ENCODE measurements at places on chromosomes 1 and 21.

DNA sequence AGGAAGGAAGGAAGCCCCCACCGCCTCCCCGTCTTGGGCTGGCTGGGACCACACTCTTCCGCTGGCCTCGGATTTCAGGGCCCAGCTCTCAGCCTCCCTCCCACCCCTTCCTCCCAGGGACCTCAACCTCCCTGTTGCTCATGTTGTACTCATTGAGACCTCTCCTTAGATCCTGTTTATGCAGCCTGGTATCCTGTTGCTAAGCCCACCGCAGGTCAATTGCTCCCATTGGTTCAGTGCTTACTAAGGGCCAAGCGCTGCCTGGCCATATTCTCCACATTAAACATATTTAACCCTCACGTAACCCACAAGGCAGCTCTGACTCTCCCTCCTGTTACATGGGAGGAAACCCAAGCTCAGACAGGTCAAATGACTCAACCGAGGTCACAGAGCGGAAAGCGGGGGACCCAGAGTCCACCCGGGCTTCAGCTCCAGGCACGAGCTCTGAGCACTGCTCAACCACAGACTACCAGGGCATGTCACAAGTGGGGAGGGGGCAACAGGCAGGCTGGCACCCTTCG lies 23.2 kb upstream of the H6PD start:
- no peak for DNase-seq

DNA sequence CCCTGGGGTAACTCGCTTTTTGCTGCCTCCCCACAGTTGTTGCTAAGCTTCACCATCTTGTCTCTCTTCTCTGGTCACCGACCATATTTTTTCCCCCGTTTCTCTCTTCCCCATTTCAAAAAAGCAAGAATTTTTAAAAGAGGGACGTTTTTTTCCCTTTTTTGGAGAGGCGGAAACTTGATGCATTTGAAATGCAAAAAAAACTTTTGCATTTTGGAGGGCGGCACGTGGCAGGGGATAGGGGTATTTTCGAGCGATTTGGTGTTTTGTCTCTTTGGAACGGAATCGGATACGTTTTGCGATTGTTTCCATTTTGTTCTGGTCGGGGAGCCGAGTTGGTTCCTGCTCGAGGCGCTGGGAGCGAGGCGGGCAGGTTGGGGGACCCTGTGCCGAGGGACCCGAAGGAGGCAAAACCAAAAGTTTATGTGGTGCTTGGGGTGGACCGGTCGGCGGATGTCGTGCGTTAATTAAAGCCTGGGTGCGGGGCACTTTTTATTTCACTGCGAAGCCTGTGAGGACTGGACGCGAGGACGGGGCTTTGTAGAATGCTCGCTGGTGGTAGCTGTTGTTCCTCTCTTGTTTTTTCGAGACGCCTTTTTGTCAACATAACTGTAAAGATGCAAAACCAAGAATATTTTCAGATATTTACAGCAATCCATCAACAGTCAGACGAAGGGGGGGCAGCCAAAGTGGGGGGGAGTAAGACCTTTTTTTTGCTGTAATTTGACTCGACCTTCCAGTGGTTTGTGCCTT lies 884 bp downstream of the H3-3A start:
- peak; percentile 26 for DNase-seq

DNA sequence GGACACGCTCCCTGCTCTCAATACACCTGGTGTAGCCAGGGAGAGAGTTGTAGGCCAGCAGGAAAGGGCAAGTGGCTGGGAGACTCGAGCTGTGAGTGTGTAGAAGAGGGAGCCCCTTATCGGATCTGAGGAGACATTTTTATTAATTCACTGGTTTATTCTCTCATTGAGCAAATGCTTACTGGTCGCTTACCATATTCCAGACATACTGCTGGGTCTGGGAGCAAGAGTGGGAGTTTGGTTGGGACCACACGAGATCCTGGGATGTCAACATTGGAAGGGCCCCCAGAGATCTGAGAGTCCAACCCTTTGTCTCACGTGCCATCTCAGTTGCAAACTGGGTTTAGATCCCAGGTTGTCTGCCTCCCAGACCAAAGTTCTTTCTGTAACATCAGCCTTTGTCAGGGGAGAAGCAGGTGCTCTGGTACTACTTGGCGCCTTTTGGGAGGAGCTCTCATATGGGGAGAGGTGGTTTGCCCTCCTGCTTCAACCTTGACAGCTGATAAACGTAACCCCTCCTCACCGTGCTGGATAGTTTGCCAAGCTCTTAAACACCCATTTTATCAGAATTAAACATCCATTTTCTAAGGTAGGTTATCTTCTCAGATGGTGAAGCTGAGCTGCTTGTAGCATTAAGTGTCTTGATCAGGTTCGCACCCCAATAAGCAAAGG lies 742 bp downstream of the TMEM222 start:
- DNase-seq = no peak

- DNase-seq = no peak
These were observed 1.3 kb downstream of the NEK7 start for GRCh38 chr1:198157847-198158725.

GRCh38 chr1:116496380-116496779 lies 74.4 kb downstream of the CD58 start:
- DNase-seq = no peak

DNA sequence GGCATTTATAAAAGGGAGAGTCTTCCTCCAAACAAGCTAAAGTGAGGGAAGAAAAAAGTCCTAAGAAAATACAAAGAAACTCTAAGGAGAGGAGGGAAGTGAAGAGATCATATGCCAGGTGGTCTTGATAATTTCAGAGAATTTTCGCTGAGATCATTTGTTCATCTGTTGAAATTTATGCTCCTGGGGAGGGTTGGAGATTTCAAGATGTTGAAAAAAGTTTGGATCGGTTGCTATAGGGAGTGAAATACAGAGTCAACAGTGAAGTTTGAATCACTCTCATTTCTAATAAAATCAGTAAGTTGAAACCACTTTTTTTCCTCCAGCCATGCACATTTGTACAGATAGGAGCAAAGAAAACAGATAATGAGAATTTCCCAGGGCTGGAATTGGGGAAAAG lies 299.1 kb upstream of the ADAMTS5 start:
- no peak for DNase-seq

DNA sequence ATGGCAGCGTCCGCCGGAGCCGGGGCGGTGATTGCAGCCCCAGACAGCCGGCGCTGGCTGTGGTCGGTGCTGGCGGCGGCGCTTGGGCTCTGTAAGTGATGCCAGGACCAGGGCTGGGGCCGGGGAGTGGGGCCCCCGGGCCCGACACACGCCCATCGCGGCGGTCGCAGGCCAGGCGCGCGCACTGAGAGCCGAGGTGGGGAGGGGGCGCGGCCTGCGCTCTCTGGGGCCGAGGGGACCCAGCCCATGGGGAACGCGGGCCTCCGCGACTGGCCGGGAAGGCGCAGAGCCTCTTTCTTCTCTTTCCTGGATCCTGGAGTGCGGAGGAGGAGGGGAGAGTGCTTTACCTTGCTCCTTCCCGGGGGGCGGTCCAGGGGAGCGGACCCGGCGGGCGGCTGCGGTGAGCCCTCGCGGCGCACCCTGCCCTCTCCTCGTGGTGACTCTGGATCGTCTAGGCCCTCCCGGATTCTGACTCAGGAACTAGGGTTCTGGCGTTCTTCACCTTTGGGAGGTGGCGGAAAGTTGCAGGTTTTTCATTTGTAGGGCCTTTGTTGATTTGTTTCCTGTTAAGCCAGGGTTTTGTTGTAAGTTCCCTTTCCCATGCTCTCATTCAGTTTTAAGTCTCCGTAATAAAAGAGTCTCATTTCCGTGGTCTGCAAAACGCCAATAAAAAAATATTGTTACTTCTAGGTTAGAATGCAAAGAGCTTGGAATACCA lies 529 bp downstream of the MPZL1 start:
- DNase-seq = no peak

- no peak for DNase-seq
These were observed 250.6 kb downstream of the PLA2G4A start for GRCh38 chr1:187079330-187079729.

DNA sequence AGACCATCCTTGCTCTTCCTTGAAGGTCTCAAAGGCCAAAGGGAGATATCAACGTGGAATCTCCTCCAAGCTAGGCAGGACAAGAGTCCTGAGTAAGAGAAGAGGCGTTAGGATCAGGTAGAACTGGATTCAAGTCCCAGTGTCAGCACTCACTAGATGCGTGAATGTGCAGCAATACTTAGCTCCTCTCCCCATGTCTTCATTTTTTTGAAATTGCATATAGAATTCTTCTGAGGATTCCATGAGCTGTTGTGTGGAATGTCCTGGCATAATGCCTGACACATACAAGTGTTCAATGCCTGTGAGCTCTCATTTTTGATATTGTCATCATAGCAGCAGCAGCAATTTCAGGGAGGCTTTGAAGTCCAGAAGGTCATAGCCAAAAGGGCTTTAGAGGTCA lies 333.2 kb downstream of the KCNH1 start:
- DNase-seq = no peak

DNA sequence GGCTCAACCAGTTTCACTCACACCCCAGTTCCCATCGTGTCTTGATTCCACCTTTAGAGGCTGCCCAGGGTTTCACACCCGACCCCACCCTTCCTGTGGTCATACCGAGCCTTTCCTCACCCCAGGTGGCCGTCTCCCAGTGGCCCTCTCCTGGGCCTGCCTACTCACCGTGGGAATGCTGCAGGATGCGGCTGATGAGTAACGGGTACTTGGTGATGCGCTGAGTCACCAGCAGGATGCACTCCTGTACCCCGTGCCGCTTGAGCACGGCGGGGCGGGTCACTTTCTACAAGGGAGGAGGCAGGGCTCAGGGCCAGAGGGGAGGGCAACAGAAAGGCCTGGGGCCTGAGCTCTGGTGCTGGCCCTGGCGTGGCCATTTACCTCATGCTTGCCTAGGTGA lies 16.4 kb downstream of the ARHGEF2 start:
- no peak for DNase-seq

- no peak for DNase-seq
These were observed 558 bp downstream of the USP1 start for GRCh38 chr1:62437273-62437940.

GRCh38 chr1:36257375-36257767 lies 33.1 kb downstream of the THRAP3 start:
- no peak for DNase-seq

DNA sequence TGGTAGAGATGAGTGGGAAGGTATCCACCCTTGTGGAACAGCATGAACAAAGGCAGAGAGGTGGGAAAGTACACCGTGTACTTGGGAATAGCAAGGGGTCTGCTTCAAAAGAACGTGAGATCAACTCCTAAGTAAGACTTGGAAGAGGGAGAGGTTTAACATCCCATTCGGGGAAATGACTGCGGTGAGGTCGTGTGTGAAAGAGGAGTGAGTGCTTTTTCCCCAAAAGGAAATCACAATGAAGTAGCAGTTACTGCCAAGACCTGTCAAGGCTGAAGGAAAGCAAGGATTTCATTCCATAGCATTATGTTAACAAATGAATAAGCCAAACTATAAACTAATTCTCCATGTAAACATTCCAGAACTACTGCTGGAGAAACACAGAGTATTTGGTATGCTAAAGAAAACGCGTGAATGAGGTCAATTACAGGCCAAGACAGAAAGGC lies 20.0 kb upstream of the SYDE2 start:
- DNase-seq = no peak

DNA sequence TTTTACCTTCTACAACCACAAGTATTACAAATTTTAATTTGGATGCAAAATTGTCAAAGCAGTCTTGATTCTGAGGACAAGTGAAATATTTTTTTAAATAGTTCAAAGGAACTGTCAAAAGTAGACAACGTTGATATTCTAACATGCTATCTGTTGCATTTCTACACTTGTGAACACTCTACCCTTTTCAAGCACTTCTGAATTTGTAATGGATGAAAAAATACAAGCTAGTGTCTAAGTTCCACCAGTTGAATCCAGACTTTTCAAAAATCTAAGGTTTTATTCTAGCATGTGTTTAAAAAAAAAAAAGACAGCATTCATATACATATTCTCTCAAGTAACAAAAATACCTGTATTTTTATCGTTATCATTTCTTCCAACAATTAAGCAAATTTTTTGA lies 2.1 kb downstream of the ARID4B start:
- DNase-seq = no peak

- DNase-seq = no peak
These were observed 90.7 kb downstream of the MT1HL1 start for GRCh38 chr1:236913371-236914037.

DNA sequence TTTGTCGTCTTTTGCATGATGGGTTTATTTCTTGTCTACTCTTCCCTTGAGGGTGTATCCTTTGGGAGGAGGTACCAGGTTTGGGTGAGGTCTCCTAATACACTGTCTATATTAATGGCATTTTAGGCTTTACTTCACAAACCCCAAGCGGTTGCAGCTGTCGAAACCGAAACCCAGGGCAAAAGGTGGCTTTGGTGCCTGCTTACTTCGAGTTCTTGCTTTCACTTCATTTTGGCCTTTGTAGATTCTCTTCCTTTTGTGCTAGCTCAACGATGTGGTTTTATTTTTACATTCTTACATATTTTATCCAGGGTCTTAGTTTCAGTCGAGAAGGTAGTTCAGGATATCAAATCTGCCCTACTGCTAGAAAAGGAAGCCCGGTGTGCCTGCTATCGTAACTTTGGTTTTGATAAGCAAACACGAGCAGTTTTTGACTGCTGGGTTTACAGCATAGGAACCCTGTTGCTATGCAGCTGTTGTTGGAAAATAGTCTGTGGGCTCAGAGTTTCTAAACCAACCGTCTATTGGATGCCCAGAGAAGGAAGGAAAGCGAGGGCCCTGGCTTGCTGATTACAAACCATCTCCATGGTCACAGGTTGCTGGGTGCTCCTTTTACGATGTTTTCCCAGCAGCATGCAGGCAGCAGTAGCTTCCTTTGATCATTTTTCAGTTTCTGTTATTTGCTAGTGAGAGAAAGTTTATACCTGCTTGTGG lies 9.8 kb upstream of the TSPAN2 start:
- no peak for DNase-seq

- no peak for DNase-seq
These were observed 291.8 kb downstream of the DISC1 start for GRCh38 chr1:231918239-231919015.

DNA sequence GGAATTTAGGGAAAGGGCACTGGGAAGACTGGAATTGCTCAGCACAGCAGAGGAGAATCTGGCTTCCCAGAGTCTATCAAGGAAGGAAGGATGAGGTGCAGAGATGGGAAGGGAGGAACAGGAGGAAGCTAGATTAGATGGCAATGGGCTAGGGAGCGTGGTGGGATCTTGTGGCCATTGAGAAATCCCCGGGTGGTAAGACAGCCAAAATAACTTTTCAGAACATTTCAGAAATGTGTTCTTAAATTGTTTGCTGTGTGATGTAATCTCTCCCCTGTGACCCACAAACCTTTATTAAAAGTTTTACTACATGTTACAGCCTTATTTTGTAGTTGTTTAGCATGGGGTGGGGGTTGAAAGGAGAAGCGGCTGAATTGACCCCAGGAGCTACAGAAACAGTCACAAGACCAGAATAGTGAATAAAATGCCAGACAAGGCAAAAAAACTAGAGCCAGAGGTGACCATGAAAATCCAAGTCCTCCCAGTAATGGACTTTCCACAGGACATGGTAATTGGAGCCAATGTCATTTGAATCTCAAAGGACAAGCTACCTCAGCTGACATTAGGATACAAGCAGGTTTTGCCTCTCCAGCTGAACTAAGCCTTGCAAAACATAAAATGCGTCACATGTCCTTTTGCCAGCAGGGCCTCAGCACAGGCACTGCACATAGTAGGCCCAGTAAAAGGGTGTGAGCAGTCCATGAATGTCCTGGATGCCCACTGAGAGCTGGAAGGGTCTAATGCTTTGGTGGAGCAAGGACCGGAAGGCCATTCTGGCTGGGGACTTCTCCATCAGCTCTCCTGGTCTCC lies 980 bp upstream of the AHCYL1 start:
- no peak for DNase-seq
